ENCODE measurements at places on chromosomes 6 and 20.

- DNase-seq, result no peak
Observed at GRCh38 chr6:132728616-132729015, 14.8 kb upstream of the VNN1 start.

GRCh38 chr20:50876063-50876685 lies 55.1 kb downstream of the ADNP start:
- DNase-seq, result peak; percentile 53

DNA sequence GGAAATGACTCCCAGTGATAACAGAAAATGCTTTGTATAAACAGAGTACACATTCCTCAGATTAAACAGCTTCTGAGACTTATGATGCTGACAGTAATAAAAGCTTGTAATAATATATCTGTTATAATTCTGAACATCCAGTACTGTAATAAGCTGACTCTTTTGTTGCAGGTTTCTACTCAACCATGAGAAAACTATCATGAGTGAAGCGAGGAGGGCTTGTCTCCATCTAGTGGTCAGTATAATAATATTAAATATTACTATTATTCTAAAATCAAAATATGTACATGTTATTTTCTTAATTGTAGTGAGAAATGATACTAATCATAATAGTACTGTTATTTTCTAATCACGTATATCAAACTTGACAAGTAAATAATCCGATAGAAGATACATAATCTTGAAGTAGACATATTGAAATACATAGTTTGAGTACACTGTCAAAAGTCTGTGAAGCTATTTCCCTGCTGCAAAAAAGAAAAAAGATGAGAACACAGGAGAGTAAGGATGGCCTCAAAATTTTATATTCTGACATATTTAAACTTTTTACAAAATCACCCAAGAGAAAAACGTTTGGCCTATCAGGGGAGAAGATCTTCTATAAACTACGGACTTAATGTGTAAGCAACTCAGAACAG lies 183.1 kb downstream of the MOXD1 start:
- DNase-seq, result no peak

DNA sequence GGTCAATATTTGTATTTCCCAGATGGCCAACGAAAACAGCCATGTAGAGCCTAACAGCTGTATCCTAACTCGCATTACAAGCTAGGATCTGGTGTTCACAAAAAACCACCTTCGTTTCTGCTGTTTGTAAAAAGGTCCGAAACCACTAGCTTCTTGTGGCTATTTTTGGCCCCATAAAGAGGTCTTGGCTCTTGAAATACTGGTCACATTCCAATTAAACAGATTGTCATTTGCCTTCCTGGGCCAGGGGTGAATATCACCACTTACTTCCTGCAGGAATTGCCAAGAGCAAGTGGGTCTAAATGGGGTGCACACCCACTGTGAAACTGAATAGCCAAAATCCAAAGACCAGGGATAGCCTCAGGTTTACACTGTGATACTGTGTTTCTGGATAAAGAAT lies 48.2 kb downstream of the TSHZ2 start:
- DNase-seq, result no peak

DNA sequence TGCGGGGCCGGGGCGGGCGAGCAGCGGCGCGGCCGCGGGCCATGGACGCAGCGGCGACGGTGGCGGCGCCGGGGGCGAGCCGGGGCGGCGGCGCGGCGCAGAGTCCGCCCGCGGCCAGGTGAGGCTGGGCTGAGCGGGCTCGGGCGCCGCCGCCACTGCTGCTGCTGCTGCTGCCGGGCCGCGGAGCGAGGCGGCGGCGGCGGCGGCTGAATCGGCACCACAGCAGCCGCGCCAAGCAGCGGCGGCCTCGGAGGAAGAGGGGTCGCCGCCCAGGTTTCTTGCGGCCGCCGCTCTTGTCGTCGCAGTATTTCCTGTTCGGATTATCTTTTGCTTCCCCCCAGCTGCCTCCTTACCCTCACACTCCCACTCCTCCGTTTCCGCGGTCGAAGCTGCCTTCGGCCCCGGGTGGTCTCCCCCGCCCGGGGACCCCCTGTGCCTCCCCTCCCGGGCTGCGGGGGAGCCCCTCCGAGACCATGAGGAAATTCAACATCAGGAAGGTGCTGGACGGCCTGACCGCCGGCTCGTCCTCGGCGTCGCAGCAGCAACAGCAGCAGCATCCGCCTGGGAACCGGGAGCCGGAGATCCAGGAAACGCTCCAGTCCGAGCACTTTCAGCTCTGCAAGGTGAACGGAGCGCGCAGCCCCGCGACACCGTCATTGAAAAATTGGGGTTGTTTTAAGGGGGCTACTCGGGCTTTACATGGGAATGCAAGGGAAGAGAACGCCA lies at the start of gene STXBP5:
TSS of gene STXBP5 (plus strand) at position 358 of the 726 bp plus-strand sequence. CDS start at position 474, 116 bp downstream.
- DNase-seq, result no peak

- DNase-seq, result no peak
Observed at GRCh38 chr6:159943101-159943632, 25.7 kb upstream of the IGF2R start.

GRCh38 chr6:51753635-51754034 lies 333.8 kb downstream of the PKHD1 start:
- DNase-seq, result no peak

DNA sequence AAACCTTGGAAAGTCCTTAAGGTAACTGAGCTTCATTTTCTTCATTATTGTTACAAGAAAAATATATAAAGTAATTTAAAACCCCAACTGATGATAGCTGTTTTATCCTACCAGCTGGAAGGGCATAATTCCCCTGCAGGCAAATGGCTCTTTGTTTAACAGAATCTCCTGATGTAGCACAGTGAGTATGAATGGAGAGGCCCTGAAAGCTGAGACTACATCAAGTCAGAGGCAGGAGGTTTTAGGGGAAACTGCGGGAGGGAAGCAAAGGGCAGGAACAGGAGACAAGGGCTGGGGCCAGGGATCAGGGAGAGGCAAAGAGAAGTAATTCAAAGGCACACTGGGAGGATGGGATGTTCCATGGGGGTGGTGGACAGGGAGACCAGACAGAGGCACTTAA lies 119.0 kb upstream of the LRFN2 start:
- DNase-seq, result no peak

GRCh38 chr20:43961541-43962471 lies 47.2 kb downstream of the TOX2 start:
- DNase-seq, result no peak

GRCh38 chr20:57215426-57215825 lies 51.0 kb downstream of the BMP7 start:
- no peak for DNase-seq

Data from chondrocyte (in vitro differentiated cells).